ENCODE measurements at places on chromosomes 1 and 21.

GRCh38 chr1:2163205-2163604 is 31.4 kb downstream of the FAAP20 start:
- no peak for DNase-seq

DNA sequence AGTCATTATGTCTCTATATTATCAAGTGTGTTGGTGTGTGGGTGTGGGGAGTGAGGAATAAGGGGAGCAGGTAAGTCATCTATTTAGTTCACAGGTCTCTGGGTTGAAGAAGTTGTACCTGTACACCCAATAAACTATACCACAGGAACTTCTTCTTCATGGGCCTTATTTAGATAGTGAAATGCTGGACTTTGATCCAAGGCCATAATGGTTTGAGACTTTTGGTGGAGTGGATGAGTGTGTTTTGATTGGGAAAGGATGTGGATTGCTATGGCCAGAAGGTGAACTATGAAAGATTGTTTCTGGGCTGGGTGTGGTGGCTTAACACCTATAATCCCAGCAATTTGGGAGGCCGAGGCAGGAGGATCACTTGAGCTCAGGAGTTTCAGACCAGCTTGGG is 7.0 kb upstream of the ZMYM6 start:
- DNase-seq = no peak

DNA sequence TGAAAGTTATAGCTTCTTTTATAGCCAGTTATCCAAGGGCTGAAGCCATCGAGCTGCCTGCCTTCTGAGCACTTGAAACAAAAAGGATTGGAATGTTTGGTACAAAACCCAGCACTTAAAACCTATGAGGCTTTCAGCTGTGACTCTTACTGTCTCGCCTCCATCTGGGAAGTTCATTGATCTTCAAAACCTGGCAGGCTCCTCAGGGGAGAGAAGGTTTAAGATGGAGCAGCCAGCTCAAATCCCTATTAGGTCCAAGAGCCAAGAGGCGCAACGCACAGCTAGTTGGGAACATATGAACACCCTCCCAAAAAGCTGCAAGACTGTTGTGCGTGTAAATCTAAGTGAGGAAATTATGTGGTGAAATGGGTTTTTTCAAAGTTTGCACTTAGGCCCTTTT is 33.4 kb downstream of the BACE2 start:
- no peak for DNase-seq

DNA sequence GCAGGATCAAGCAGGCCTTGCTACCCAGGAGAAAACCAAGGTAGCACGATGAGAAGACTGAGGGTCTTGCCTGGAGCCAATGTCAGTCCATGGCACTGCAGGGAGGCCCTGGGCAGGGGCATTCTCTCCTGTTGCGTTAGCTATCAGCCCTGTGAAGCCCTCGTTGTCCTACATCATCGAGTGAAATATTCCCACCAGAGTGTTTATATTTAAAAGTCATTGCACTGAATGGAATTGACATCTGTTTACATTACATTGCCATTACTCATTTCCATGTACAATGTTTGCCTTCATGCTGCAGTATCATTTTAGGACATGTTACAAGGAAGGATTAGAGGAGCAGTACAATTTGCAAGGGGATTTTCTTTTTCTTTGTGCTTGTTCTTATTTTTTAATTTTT is 243.9 kb downstream of the KAZN start:
- DNase-seq = no peak

GRCh38 chr1:176177764-176178163 is 29.3 kb downstream of the COP1 start:
- DNase-seq = no peak

- DNase-seq = no peak
Observed at GRCh38 chr21:42384156-42384945, 11.5 kb downstream of the TMPRSS3 start.

DNA sequence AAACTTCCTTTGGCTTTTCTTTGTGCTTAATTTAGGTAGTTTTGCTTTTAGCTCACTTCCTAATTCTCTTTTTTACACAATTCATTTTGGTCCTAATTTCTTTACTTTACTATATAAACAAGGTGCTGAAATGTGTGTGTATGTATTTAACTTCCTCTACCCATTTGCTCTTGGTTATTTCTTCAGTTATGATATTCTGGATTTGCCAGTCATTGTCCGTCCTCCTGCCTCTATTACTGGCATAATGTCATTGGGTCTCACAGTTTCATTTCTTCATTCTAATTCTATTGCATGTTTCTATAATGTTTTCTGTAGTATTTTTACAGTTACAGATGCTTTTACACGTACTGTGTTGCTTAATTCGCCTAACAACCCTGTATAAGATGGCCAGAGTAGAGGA is 96.2 kb downstream of the ZMYM4 start:
- DNase-seq = no peak

GRCh38 chr1:65235867-65236805 is 73.2 kb upstream of the DNAJC6 start:
- DNase-seq = peak; percentile 64

Data from NCI-H524 (cell line).